ENCODE measurements at places on chromosomes 6 and 20. TPM values are rescaled to one million over a fixed set of nuclear protein-coding genes. Genes with fewer than 3 reads are reported as not detected.

The HSPA12B gene
- polyA plus RNA-seq: 26.9 TPM

The OR2B2 gene
- not detected for polyA plus RNA-seq

The FAM162B gene
- 6.9 TPM for polyA plus RNA-seq

The ANKRD66 gene
- 1.2 TPM for polyA plus RNA-seq

The DYNLT2 gene
- polyA plus RNA-seq: 2.9 TPM

The TFEB gene
- 7.6 TPM for polyA plus RNA-seq

The MAS1L gene
- polyA plus RNA-seq: not detected

The OR2H2 gene
- 0.07 TPM for polyA plus RNA-seq

The NUP153 gene
- polyA plus RNA-seq: 31.1 TPM

The SIRPB2 gene
- 2.7 TPM for polyA plus RNA-seq

The DDX43 gene
- 0.27 TPM for polyA plus RNA-seq

The SYNDIG1 gene
- 2.9 TPM for polyA plus RNA-seq

The BACH2 gene
- 5.3 TPM for polyA plus RNA-seq

The MAP7 gene
- 0.42 TPM for polyA plus RNA-seq

Data from muscle of back (tissue), 13 donors.